ENCODE measurements at places on chromosomes 2 and 18.

GRCh38 chr2:88187038-88187676 lies 17.0 kb downstream of the THNSL2 start:
- peak; percentile 47 for DNase-seq

- no peak for DNase-seq
Measured at GRCh38 chr2:59538398-59538911, 1015.0 kb downstream of the BCL11A start.

- no peak for DNase-seq
Measured at GRCh38 chr2:134078354-134078753, 175.5 kb upstream of the MGAT5 start.

DNA sequence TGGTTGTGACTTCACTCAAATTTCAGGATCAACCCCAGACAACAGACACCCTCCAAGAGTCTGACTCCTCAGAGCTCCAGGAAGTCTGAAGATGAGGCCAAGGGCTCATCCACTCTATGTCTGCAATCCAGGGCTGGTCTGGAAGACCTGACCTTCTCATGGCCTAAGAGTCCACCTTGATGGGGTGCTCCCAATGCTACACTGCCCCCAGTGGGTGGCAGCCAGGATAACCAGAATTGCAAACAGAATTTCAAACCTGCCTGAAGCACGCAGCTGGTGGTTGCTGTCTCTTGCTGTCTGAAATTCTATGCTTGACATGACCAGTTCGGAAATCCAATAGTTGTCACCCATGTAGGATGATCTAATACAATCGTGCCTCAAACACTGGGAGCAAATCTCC lies 96.0 kb downstream of the UXS1 start:
- no peak for DNase-seq

DNA sequence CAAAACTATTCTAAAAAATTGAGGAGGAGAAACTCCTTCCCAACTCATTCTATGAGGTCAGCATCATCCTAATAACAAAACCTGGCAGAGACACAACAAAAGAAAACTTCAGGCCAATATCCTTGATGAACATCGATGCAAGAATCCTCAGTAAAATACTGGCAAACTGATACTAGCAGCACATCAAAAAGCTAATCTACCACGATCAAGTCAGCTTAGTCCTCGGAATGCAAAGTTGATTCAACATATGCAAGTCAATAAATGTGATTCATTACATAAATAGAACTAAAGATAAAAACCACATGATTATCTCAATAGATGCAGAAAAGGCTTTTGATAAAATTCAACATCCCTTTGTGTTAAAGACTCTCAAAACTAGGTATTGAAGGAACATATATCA lies 63.1 kb downstream of the EHBP1 start:
- DNase-seq, result no peak

DNA sequence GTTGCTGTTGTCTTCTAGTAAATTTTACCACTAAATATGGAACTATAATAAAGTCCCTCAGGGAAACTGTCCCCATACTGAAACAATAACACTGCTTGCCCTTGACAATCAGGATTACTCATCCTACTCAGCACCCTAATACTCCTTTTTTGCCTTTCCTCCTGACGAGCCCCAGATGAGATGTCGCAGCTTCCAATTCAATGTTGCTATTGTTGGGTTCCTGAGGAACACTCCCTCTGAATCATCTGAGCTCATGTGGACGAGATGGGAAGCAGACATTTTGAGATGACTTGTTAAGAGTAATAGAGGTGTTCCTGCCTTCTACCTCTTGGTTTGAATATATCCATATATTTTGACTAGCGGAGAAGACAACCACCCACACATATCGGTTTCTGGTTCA lies 187.8 kb upstream of the FAM98A start:
- no peak for DNase-seq

- no peak for DNase-seq
Measured at GRCh38 chr2:136210455-136210805, 92.5 kb upstream of the CXCR4 start.

DNA sequence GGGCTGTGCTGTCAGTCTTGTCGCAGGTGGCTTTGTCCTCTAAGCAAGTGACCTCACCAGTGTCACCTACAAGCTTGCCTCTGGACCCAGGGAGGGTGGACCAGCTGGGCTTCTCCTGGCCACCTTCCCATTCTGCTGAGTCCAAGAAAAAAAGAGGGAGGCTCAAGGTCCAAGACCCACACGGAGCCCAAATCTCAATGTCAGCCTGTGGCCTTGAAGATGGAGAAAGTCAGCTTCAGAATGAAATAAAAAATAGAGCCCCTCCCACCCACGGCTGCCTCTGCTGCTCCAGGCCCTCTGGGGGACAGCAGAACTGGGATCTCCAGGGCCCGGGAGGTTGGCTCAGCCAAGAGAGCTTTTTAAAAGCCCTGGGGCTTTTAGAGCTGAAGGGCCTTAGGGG lies 145.9 kb downstream of the TNS1 start:
- DNase-seq, result no peak

All from GM10248 (cell line).